ENCODE measurements at places on chromosomes 5 and 9. TPM values are rescaled to one million over a fixed set of nuclear protein-coding genes. Genes with fewer than 3 reads are reported as not detected.
A peak's percentile ranks its signal among the peaks of the same experiment; 100 is the strongest.

DNA sequence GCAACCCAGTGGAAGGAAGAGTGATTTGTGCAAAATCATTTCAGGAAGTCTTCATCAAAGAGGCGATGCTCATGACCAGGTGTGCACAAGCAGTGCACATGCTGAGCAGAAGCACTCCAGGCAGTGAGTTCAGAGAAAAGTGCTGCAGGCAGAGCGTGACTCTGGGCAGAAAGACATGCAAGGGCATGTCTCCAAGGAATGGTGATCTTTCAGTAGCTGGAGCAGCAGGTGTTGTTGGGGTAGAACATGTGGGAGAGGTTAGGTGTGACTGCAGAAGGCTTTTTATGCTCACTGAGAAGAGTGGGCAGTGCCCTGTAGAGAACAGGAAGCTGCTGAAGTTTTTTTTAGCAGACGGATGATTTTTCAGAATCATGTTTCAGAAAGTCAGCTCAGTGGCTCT lies 545.4 kb upstream of the TLE4 start:
- peak; percentile 14 for DNase-seq

- DNase-seq = peak; percentile 86
These were observed 46.8 kb upstream of the RNF20 start for GRCh38 chr9:101486693-101487442.

- no peak for DNase-seq
These were observed 261.6 kb upstream of the VLDLR start for GRCh38 chr9:2359891-2360471.

GRCh38 chr5:159411115-159411514 lies 80.8 kb upstream of the IL12B start:
- DNase-seq = no peak

DNA sequence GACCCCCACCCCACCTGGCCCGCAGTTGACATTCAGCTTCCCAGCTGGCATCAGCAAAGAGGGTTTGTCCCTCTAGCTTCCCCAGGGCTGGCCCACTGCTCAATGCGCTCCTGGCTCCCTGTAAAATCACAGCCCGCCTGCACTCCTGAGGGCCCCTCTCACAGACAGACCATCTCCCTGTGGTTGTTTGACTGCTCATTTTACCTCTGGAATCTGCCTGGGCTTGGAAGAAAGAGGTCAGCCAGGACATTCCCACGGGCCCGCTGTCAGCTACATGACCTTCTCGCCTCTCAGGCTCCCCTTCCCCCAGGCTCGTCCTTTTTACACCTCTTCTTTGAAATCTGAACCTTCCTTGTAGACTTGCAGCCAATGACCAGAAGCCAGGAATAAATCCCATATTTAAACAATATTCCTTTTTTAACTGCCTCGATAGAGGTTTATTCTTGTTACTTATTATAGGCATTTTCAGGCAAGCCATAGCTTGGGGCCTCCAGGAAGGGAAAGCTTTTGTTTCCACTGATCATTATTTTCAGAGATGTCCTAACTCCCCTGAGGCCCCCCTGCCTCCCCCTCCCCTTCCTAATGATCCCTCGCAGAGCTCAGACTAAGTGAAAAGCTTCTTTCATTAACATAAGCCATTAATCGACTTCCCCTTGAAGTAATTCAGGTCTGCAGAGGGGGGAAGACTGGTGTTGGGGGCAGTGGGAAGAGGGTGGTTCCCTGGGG lies 76.3 kb upstream of the IQGAP2 start:
- DNase-seq = no peak

- DNase-seq = peak; percentile 62
These were observed 96.6 kb downstream of the VCAN start for GRCh38 chr5:83568186-83568585.

GRCh38 chr9:124506931-124507879 lies at the start of gene NR5A1:
NR5A1 (minus strand) TSS chr9:124507399; CDS start chr9:124503395, 4,004 bp downstream.
- no peak for DNase-seq

DNA sequence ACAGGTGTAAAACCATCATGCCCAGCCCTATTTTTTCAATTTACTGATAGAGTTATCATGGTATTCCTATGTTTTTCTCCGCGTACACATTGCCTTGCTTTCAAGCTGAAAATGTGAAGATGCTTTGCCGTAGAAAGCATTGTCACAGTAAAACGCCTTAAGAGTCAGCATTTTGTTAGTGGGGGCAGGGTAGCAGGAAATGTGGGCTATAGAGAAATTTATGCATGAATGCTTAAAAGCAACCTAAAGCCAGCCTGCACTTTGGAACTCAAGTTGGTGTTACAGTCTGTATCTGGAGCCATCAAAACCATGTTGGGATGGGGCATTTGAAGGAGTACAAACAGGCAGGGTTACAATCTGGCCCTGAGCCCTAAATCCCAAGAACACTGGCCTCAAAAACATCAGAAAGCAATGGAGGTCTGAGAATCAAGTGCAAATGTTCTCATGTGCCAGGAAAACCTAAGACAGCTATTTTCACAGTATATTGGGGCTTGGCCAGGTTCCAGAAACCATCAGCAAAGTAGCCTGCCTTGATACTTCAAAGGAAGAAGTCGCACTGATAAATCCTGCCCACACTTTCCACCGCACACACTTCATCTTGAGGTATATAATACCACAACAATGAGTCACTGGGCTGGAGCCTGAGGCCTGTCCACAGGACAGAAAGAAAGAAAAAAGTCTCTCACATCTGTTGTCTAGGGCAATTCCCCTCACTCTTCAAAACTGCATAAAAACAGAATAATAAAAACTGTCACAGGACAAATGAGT lies 313.8 kb downstream of the ENC1 start:
- DNase-seq = peak; percentile 87

DNA sequence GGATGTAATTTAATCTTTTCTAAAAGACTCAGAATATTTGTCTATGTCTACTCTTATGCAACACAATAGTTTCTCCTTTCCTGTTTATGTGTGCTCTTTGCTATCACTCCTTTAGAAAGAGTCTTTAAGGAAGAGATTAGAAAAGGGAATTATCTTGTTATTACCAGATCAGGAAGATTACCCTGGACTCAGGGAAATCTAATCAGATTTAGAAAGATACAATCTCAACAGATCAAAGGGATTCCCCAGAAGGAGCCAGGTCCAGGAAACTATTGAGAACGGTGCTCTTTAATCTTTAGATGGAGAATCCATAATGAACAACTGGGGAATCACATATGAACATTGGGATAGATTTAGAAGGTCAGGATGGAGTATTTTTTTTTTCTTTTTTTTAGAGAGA lies 32.4 kb upstream of the ZFR start:
- no peak for DNase-seq

GRCh38 chr5:31408814-31409213 lies 123.1 kb downstream of the DROSHA start:
- DNase-seq = peak; percentile 16

DNA sequence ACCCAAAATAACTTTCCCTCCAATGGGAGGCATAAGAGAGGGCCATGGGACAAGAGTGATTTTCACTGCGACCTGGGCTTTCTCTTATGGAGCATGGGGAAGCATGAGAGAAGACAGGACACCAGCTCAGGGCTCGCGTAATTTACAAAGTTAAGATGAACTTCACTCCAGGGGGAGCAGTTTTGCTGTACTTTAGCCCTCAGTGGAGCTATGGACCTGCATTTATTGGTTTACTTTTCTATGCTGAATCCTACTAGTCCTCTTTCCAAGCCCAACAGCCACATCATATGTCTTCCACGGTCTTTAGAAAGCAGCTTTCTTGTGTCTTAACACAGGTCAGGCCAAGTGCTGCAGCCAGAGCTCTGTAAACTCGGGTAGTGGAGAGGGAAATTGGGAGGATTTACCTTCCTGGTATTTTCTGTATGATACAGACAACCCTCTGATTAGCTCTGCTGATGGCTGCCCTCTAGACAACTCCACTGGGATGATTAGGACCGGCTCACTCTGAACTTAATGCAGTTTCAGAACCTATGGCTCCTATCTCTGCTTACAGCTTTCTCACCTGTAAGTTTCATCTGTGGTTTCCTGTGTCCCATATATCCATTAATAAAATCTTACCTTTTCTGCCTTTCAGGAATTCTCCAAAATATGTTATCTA lies 581.0 kb upstream of the RORB start:
- peak; percentile 4 for DNase-seq

SLCO6A1 gene
- not detected for total RNA-seq

GPR150 gene
- total RNA-seq = not detected

TMEM252 gene
- not detected for total RNA-seq

All from Caki2 (cell line).